ENCODE measurements at places on chromosomes 1 and 21. TPM values are rescaled to one million over a fixed set of nuclear protein-coding genes. Genes with fewer than 3 reads are reported as not detected.
A peak's percentile ranks its signal among the peaks of the same experiment; 100 is the strongest.

NT5C1A gene
- total RNA-seq, result not detected

- no peaks in the 10 kb centered on the region for H3K4me1 ChIP-seq
- H3K27me3 ChIP-seq, result no peaks in the 10 kb centered on the region
- no peaks in the 10 kb centered on the region for H3K36me3 ChIP-seq
- no peak overlapping the region for H3K4me3 ChIP-seq
- H3K27ac ChIP-seq, result no peak overlapping the region
- DNase-seq, result no peak
These were observed 92.5 kb downstream of the ITSN1 start for GRCh38 chr21:33734818-33735217.

RHD gene
- 85.4 TPM for total RNA-seq

DNA sequence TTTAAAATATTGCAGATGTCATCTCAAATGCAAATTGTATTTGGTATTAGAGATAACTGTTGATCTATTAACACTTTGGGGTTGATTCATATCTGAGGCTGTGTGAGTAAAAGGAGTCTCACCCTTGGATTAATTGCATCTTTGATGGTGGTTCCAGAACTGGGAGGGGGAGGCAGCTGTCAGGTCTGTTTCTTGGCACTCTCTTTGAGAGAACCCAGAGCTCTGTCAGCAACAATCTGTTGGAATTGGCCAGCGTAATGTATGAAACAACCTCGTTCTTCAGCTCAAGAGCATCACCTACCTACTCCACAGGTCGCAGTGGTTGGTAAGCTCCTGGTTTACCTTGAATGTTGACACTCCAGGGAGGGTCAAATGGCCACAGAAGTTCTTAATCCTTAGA lies 424.1 kb downstream of the CAMTA1 start:
- no peak overlapping the region for H3K27ac ChIP-seq
- H3K4me3 ChIP-seq, result no peak overlapping the region
- DNase-seq, result no peak

- no peak overlapping the region for H3K27ac ChIP-seq
- peaks cover 4% of the 10 kb centered on the region for H3K27me3 ChIP-seq
- H3K36me3 ChIP-seq, result no peaks in the 10 kb centered on the region
- no peaks in the 10 kb centered on the region for H3K4me1 ChIP-seq
- no peak for DNase-seq
These were observed 259.2 kb upstream of the KAZN start for GRCh38 chr1:14339288-14339687.

GRCh38 chr1:59155351-59155750 lies 141.5 kb upstream of the FGGY start:
- H3K27me3 ChIP-seq, result no peaks in the 10 kb centered on the region
- DNase-seq, result no peak
- no peak overlapping the region for H3K4me3 ChIP-seq
- no peaks in the 10 kb centered on the region for H3K4me1 ChIP-seq
- no peaks in the 10 kb centered on the region for H3K36me3 ChIP-seq

OR2L3 gene
- 0.05 TPM for total RNA-seq

GUCA2A gene
- total RNA-seq, result not detected

PAQR7 gene
- 2.0 TPM for total RNA-seq

DNA sequence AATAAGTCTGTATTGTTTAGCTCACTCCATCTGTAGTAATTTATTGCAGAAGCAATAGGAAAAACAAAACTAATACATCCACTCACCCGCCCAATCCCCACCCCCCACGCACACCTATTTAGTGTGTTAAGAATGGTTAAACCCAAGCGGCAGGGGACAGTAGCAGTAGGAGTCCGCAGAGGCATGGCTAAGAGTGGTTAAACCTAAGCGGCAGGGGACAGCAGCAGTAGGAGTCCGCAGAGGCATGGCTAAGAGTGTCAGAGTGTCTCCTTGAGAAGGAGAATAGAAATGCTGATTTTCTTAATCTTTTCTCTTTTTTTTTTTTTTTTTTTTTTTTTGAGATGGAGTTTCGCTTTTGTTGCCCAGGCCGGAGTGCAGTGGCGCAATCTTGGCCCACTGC lies 34.8 kb upstream of the TMPRSS2 start:
- H3K4me3 ChIP-seq, result no peak overlapping the region
- DNase-seq, result no peak

IL6R gene
- total RNA-seq, result 67.6 TPM

ARTN gene
- 0.08 TPM for total RNA-seq

AMY1A gene
- total RNA-seq, result not detected

DNA sequence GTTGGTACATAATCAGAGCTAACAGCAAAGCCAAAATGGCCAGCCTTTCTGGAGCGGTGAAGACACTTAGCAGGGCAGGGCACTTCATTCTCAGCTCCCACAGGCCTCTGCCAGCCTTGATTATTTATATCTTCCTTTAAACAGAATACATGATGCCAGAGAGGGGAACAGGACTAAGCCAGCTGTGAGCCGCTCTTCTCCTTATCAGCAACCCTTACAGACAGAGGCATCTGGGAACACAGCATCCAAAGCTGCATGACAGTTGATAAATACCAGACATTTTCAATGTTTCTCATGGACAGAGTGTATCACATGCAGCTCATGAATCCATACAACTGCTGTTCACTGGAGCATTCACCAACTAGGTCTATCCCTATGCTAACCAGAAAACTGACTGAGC lies 29.1 kb downstream of the DNAJC11 start:
- no peaks in the 10 kb centered on the region for H3K27me3 ChIP-seq
- DNase-seq, result peak; percentile 55

GRCh38 chr1:8814865-8815264 lies 2.6 kb downstream of the RERE start:
- no peaks in the 10 kb centered on the region for H3K36me3 ChIP-seq
- no peak overlapping the region for H3K4me3 ChIP-seq
- DNase-seq, result no peak
- H3K4me1 ChIP-seq, result peaks cover 29% of the 10 kb centered on the region
- H3K27me3 ChIP-seq, result no peaks in the 10 kb centered on the region
- H3K27ac ChIP-seq, result no peak overlapping the region

TMEM125 gene
- total RNA-seq, result 1.0 TPM

GRCh38 chr1:33384040-33384812 lies 46.7 kb downstream of the PHC2 start:
- H3K36me3 ChIP-seq, result no peaks in the 10 kb centered on the region
- no peak overlapping the region for H3K27ac ChIP-seq
- no peak for DNase-seq

DNA sequence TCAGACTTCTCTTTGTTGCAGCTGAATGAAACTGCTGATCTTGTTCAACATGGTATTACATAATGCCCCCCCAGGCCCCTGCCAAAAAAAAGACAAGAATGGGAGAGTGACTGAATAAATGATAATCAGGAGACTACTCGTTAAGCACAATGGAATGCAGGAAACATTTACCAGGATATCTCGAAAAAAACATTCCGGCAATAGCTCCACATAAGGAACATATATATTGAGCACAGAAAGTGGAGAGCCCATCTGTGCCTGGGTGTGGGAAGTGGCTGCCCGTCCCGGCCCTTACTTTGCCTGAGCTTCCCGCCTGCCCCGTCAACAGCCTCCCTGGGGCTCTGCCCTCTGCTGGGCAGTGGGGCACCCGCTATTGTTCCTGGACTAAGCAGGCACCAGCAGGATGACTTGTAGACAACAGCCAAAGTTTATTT lies 13.3 kb downstream of the TRIM11 start:
- peaks cover 6% of the 10 kb centered on the region for H3K36me3 ChIP-seq
- no peak overlapping the region for H3K4me3 ChIP-seq
- no peak for DNase-seq
- no peak overlapping the region for H3K27ac ChIP-seq
- no peaks in the 10 kb centered on the region for H3K27me3 ChIP-seq

CACNA1S gene
- 0.33 TPM for total RNA-seq

GRCh38 chr1:23838401-23838866 lies 13.2 kb upstream of the HMGCL start:
- H3K36me3 ChIP-seq, result no peaks in the 10 kb centered on the region
- H3K4me1 ChIP-seq, result peaks cover 6% of the 10 kb centered on the region
- no peaks in the 10 kb centered on the region for H3K27me3 ChIP-seq
- H3K4me3 ChIP-seq, result peak overlapping the region; percentile 66
- DNase-seq, result peak; percentile 80

DNA sequence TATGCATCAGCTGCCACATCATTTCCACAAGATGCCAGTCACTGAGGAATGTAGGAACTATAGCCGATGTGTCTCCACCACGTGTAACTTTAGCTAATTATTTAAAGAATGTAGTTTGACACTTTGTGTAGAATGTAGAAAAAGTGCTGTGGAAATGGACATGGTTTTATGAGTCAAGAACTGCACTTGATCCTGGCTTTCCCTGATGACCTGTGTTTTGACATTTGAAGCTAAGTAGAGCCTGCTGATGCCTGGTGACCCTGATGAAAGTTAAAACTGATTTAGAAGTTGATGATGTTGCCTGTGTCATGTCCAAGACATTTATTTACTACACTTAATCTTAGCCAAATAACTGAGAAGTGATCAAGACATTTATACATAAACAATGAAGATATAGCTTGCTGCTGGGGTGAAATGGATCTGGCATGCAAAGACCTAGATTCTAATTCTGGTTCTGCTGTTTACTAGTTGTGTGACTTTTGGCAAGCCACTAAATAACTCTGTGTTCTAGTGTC lies 4.4 kb upstream of the OSBPL9 start:
- H3K4me3 ChIP-seq, result no peak overlapping the region
- H3K36me3 ChIP-seq, result no peaks in the 10 kb centered on the region
- no peaks in the 10 kb centered on the region for H3K4me1 ChIP-seq
- H3K27ac ChIP-seq, result no peak overlapping the region
- no peaks in the 10 kb centered on the region for H3K27me3 ChIP-seq
- DNase-seq, result no peak

TSACC gene
- total RNA-seq, result 0.28 TPM

- peak overlapping the region; percentile 57 for H3K4me3 ChIP-seq
- H3K27ac ChIP-seq, result peak overlapping the region; percentile 96
- no peaks in the 10 kb centered on the region for H3K27me3 ChIP-seq
- H3K36me3 ChIP-seq, result no peaks in the 10 kb centered on the region
- H3K4me1 ChIP-seq, result peaks cover 34% of the 10 kb centered on the region
- DNase-seq, result peak; percentile 67
These were observed 101.8 kb downstream of the NFIA start for GRCh38 chr1:61184040-61184713.

- H3K36me3 ChIP-seq, result no peaks in the 10 kb centered on the region
- H3K4me3 ChIP-seq, result no peak overlapping the region
- H3K4me1 ChIP-seq, result no peaks in the 10 kb centered on the region
- no peaks in the 10 kb centered on the region for H3K27me3 ChIP-seq
- no peak overlapping the region for H3K27ac ChIP-seq
These were observed 78.9 kb upstream of the ACTRT2 start for GRCh38 chr1:2942410-2942809.

DNA sequence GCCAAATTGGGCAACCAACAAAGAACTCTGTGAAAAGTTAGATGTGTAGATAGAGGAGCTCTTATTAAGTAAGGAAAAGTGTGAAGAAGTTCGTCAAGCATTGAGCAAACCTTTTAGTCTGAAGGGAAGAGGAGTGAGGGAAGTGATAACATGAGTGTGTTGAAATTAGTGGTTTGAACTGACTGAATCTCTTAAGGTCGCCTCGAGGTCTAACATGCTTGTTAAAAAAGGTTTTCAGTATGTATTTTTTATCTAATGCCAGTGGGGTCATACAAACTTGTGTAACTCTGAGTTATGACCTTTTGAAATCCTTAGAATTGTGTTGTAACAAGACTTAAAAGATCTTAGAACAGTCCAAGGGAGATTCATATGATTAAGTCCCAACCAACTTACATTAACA lies 34.1 kb downstream of the SOAT1 start:
- DNase-seq, result no peak
- no peak overlapping the region for H3K27ac ChIP-seq
- H3K36me3 ChIP-seq, result no peaks in the 10 kb centered on the region
- no peaks in the 10 kb centered on the region for H3K4me1 ChIP-seq
- no peak overlapping the region for H3K4me3 ChIP-seq

SFN gene
- total RNA-seq, result not detected

DNA sequence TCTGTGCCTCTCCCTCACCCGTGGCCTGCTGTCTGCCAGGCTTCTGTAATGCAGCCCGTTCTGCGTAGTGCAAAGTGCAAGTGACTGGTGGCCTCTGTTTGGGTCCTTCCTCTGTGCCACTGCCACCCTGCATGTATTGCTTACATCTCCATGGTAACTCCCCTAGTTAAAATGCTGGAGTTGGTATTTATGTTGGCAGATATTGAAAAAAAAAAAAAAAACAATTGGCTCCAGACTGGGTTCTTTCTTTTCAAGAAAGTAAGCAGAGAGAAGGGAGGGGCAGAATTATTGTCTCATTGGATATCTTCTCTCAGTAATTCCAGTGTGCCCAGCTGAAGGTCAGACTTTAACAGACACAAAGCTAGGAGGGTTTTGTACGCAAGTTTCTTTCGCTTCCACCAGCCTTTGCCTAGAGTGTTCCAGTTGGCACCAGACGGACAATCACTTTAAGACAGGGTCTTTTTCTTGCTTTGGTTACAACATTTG lies 242.3 kb downstream of the PBX1 start:
- H3K36me3 ChIP-seq, result peaks cover 4% of the 10 kb centered on the region
- H3K27ac ChIP-seq, result no peak overlapping the region
- H3K27me3 ChIP-seq, result no peaks in the 10 kb centered on the region
- DNase-seq, result no peak

- H3K27me3 ChIP-seq, result no peaks in the 10 kb centered on the region
- H3K4me3 ChIP-seq, result no peak overlapping the region
- no peak overlapping the region for H3K27ac ChIP-seq
- H3K4me1 ChIP-seq, result no peaks in the 10 kb centered on the region
These were observed 57.6 kb downstream of the OLFML2B start for GRCh38 chr1:161966067-161966466.

- H3K4me3 ChIP-seq, result no peak overlapping the region
- H3K27ac ChIP-seq, result peak overlapping the region; percentile 98
- H3K27me3 ChIP-seq, result no peaks in the 10 kb centered on the region
- H3K4me1 ChIP-seq, result peaks cover 4% of the 10 kb centered on the region
- no peaks in the 10 kb centered on the region for H3K36me3 ChIP-seq
These were observed 19.7 kb downstream of the ENSA start for GRCh38 chr1:150609732-150610131.

NFIA gene
- 27.7 TPM for total RNA-seq

OR2M3 gene
- not detected for total RNA-seq

DNA sequence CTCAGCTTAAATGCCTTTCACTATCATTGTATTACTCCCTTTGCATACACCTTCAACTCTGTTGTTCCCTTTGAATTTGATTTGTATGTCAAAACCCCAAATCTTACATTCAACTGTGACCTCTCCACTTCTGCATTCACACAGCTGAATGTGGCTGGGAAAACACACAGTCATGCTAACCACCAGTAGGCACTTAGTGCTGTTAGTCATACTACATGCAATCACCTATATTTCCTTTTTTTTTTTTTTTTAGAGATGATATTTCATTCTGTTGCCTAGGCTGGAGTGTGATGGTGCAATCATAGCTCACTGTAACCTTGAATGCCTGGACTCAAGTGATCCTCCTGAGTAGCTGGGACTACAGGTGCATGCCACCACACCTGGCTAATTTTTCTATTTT lies 16.2 kb downstream of the BTBD8 start:
- H3K4me3 ChIP-seq, result no peak overlapping the region
- no peaks in the 10 kb centered on the region for H3K27me3 ChIP-seq
- no peak overlapping the region for H3K27ac ChIP-seq
- no peaks in the 10 kb centered on the region for H3K4me1 ChIP-seq

OPRD1 gene
- total RNA-seq, result not detected

GRCh38 chr1:205699416-205699815 lies 19.1 kb upstream of the SLC45A3 start:
- no peak overlapping the region for H3K4me3 ChIP-seq
- H3K27me3 ChIP-seq, result no peaks in the 10 kb centered on the region
- DNase-seq, result no peak
- no peaks in the 10 kb centered on the region for H3K36me3 ChIP-seq
- no peak overlapping the region for H3K27ac ChIP-seq
- peaks cover 14% of the 10 kb centered on the region for H3K4me1 ChIP-seq

GRCh38 chr1:226764533-226764932 lies 25.5 kb upstream of the ITPKB start:
- H3K36me3 ChIP-seq, result no peaks in the 10 kb centered on the region
- no peak overlapping the region for H3K27ac ChIP-seq
- no peaks in the 10 kb centered on the region for H3K4me1 ChIP-seq
- DNase-seq, result no peak

Measured in liver (tissue), 10 donors.